ENCODE measurements at places on chromosomes 5 and 9.

- DNase-seq = no peak
These were observed 46.3 kb downstream of the NNT start for GRCh38 chr5:43649256-43649655.

DNA sequence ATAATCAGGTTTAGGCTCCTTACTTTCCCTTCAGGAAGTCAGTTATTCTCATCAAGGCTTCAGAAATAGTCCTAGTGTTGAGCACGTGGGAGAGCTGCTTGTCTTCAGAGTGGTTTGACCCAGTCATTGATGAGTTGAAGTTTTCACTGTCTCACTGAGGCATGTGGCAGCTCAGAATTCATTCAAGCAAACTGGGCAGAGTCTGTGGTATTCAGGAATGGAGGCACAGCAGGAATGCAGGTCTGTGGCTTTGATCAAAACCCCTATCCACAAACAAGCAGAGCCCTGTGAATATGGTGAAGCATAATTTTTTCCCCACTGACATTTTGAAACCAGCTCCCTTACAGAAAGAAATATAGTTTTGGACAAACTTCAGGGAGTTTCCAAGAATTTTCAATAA, 207.3 kb downstream of the CD180 start:
- no peak for DNase-seq

DNA sequence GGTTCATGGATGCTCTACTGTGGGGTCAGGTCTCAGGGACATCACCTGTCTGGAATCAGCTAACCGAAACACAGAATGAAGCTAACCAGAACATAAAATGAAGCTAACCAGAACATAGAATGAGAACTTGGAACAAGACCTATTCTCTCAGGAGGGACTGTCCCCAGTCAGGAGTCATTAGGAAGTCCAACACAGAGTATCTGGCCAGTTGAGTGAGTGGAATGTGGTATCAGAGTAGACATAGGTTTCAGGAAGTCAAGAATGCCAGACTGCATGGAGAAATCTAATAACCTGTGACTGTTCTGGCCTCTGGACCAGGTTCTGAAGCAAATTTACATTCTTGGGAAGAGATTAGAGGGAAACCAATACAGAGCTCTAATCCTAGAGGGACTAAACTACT, 609.6 kb downstream of the PRELID2 start:
- no peak for DNase-seq

GRCh38 chr9:2299843-2300205, 284.7 kb downstream of the SMARCA2 start:
- DNase-seq = no peak

- no peak for DNase-seq
These were observed at the start of gene PCDHA3 for GRCh38 chr5:140800816-140801493. Gene PCDHA3, plus strand, starts transcription at chr5:140801057.

DNA sequence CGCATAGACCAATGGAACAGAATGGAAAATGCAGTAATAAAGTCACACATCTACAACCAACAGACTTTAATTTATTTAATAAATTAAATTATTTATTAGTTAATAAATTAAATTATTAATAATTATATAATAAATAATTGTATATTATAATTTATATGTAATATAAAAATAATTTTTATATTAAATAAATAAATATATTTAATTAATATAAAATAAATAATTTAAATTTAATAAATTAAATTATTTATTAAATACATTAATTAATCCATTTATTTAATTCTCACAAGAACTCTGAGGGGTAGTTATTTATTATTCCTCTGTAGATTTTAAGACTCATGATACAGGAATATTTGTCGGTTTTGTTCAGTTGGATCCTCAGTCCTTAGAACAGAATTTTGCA, 176.1 kb upstream of the ADAMTS19 start:
- no peak for DNase-seq

GRCh38 chr5:172758077-172758833, 12.7 kb downstream of the DUSP1 start:
- no peak for DNase-seq

- no peak for DNase-seq
These were observed 109.5 kb downstream of the SMIM23 start for GRCh38 chr5:171895081-171895480.

GRCh38 chr5:72476721-72477120, 30.5 kb downstream of the ZNF366 start:
- no peak for DNase-seq

- no peak for DNase-seq
These were observed 100.2 kb upstream of the IL12B start for GRCh38 chr5:159430361-159431012.

- DNase-seq = no peak
These were observed 32.7 kb downstream of the ZFAND5 start for GRCh38 chr9:72332351-72332750.

DNA sequence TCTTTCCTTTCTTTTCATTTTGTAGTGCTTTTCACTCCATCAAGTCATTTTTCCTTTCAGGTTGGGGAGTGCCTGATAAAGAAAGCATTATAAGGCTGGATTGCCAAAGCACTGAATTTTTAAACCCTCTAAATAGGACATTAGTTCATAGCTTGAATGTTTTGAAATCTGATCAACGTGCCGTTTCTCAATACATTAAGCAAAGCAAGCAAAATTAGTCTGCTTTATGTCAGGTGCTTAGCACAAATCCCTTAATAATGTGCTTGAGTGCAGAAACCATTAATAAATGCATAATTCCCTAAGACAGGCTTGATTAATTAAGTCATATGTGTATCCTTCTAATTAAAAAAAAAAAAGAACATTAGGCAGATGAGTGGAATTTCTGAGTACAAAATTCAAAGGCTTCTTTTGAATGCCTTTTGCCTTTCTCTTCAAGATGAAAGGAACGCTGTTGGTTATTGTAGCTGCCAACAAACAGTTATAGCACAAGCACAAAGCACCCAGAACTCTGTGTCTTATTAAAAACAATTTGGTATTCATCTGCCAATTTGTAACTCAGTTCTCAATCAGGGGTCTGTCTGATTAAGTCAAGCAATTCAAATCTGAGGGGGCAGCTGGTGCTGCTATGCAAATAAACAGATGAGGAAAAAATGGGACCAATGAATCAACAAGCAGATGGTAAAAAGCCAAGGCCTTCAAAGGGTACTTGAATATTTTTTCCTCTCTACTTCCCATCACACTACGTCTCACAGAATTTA, 233.7 kb downstream of the TLE1 start:
- no peak for DNase-seq

GRCh38 chr5:133307275-133307674, 255.5 kb downstream of the HSPA4 start:
- no peak for DNase-seq

DNA sequence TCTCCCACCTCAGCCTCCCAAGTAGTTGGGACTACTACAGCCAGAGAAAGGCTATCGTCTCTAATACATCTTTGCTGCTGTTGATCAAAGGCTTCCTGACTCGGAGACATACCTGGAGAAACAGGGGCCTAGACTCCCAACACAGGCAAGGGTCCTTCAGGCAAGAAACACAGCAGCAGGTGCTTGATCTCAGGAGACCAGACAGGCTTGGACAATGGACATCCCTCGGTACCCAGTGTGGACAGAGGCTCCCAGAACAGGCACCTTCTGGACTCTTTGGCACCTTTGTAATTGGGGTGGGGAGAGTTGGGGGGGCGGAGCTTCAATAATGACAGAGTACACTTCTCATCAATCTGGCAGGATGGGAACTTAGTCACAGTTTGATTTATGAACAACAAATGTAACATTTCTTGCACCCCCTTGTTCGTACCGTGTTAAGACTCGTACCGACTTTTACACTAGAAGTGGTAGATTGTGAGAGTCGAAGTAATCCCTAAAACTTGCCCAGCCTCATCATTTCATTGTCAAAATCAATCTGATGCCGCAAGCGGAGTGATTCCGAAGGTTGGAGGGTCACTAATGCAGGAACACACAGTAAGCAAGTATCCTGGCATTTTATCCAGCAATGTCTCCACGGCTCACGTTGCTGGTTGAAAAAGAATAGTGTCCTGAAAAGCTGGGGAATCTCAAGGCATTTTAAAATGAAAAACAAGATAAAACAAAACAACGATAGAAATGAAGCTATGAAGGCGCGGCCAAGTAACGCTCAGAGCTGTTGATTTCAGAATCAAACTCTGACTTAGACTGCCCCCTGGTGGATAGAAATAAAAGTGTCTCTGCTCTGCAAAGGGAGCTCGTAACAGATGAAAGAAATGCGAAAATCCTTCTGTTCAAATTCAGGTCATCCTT, 46.4 kb upstream of the STK32A start:
- peak; percentile 4 for DNase-seq
